Effector memory CD8-positive, alpha-beta T cell (primary cell): ENCODE measurements at places on chromosomes 7 and 10.
A peak's percentile ranks its signal among the peaks of the same experiment; 100 is the strongest.

- no peak for DNase-seq
Measured at GRCh38 chr10:21699575-21699974, 165.5 kb downstream of the MLLT10 start.

DNA sequence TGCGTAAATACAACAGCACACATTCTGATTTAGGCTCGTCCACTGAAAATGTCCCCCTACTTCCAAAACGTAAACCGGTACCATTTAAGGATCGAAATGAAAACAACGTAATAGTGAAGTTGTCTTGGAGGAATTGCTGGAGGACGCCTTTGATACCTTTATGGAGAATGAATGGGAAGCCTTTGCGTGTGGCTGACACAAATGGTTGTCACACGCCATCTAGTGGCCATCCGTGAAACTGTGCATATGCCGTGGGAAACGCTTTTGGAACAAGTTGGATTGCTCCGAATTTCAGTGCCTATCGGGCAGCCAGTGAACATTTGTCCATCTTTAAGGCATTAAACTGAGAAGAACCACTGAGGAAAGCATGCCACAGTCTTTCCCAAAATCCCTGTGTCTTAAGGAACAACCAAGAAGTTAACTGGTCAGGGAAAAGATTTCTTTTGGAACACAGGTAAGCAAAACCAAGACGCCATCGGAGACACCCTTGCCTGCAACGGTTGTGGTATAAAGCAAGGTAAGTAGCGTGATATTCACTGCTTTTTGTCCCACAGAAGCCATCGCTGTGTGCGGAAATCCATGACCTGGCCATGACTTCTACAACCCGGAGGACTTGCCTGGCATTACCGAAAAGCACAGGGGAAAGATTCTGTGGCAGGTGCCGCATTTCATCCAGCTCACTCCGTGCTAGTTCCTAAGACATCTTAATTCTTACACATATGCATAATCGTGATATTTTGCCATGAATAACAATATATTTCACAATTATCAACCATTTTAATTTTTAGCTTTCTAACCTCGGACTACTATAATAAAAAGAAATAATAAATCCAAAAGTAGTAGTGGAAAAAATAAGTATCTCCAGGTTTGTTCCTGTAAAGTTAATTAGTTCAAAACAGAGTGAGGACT is 100.6 kb downstream of the FAM204A start:
- DNase-seq, result peak; percentile 54

- DNase-seq, result no peak
Measured at GRCh38 chr7:129489491-129489890, 12.8 kb upstream of the SMKR1 start.

DNA sequence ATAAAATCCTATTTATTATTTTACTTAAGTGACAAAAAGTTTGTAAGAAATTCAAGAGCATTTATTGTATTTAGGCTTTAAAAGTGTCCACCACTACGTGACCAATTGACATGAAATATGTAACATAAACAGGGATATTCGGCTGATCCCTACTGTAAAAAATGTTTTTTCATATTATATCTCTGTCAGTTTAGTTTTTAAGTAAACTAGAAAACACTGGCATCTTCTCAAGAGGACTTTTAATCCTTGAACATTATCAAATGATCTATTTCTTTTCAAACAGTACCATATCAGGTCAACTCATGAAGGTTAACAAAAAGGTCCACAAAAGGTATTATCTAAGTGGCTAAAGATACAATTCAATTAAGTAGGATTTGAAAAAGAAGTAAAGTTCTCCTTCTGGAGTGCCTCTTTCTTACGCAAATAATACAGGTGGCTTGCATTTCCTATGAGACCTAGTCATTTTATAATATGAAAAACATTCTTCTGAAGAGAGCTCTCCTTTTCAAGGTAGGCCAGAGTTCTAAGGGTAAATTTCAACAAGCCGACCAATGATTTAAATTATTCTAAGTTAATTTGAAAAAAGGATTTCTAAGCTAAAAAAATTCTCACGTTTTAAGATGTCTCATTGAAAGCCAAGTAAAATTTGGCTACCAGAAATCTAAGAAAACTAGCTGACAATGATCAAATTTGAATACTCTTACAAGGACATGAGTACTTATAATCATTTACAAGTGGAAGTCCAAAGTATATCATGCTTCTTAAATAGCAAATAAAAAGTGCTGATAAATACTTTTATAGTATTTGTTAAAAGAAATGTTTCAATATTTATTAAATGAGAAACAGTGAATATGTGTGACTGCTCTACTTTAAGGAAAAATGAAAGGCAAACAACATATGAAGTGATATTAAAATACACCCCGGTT is 133.5 kb downstream of the NRBF2 start:
- DNase-seq, result no peak

DNA sequence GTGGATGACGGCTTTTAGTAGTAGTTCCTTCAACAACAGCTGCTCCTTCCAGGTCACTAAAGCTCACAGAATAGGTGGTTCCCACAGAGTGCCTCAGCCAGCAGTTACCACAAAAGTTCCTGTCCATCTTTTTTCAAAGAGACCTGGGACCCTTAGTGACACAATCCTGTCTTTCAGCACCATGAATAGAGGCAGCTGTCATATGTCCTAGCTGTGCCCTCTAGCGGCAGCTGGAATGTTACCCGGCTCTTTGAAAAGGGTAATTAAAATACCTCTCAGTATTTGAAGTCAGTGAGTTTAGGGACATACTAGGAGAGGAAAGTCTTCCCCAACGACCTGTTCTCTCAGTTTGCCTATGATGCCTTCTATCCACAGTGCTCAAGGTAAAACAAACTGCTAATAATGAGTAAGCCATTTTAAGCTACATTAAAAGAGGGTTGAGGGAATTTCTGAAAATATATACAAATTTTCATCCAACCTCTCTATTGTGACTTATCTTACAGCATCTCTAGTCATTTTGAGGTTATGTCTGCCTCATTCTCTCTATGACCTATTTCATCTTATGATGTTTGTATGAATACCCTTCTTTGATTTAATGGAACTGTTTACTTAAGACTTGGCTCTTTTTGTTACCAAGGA is 290.8 kb downstream of the NXPH1 start:
- no peak for DNase-seq

- peak; percentile 25 for DNase-seq
Measured at GRCh38 chr10:35635576-35635975, 6.5 kb downstream of the FZD8 start.

GRCh38 chr7:7703427-7703826 is 15.0 kb downstream of the RPA3 start:
- no peak for DNase-seq

GRCh38 chr7:130721486-130722277 is 12.3 kb downstream of the KLF14 start:
- DNase-seq, result no peak

GRCh38 chr10:59324597-59324996 is 37.8 kb downstream of the FAM13C start:
- no peak for DNase-seq

- no peak for DNase-seq
Measured at GRCh38 chr7:20270867-20271266, 53.7 kb upstream of the MACC1 start.

DNA sequence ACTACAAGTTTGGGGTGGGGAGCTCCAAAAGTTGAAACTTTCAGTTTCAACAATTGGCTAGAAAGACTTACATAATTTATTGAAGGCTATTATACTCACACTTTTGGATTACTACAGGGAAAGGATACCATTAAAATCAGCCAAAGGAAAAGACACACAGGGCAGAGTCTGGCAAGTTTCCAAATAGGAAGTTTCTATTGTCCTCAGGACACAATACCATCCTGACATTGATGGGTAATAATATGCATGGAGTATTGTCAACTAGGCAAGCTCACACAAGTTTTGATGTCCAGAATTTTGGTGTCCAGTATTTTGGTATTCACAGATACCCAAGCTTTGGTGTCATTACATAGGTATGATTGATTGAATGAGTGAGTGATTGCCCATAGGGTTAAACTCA is 872.6 kb upstream of the SORCS1 start:
- no peak for DNase-seq

DNA sequence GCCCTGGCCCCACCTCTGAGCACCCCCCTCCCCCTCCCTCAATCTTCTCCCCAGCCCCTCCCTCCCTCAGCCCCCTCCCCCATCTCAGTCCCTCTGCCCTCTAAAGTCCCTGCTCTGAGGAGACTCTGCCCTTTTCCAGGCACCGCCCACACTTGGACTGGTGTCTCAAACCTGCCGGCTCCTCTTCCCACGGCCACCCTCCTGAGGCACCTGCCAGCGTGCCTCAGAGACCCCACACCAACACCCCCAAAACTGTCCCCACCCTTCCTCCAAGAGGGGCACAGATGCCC is 34.6 kb upstream of the HSPB1 start:
- DNase-seq, result no peak

DNA sequence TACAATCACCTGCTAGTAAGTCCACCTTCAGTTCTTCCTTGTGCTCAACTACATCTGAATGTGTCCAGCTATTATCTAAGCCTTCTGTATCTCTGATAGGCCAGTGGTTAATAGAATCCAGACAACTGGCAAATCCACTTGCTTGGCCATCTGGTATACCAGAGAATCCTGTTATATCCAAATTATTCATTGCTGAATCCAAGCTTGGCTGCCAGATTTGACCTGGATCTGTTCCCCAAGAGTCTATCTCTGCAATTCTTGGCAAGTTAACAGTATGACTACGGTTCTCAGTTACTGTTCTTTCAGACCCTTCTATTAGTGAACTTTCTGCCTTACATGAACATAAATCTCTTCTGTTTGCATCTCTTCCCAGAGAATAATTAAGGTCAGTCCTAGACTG is 154.6 kb upstream of the TARP start:
- DNase-seq, result no peak

DNA sequence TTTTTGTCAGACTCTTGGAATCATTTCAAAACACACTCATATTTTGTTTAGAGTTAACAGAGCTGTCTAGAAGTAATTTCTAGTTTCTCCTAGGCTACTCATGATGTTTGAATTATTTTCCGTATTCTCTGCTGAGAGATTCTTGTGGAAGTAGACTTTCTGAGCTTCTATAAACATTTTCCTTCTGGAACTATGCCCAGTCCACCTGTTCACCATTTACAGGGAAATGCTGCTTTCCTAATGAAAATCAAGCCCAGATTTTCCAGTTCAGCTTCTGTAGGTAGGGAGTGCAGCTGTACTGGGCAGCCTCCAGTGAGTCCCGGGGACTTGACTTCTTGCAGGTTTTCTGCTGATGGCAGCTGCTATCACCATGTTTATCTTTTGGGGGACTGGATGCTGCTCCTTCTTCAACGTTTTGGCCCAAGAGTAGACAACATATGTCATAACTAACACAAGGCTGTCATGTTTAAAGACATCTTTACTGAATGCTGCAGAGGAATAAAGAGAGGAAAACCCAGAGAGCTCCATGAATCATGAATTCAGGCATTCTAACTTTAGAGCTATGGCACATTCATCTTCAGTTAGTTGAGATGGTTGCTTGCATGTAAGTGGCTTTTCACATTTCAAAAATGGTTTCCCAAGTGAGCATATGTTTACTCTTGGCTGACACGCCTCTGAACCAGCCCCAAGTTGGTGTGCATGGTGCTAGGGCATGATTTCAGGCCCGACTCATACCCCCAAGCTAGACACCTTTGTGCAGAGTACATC is 85.6 kb downstream of the SDK1 start:
- DNase-seq, result no peak

DNA sequence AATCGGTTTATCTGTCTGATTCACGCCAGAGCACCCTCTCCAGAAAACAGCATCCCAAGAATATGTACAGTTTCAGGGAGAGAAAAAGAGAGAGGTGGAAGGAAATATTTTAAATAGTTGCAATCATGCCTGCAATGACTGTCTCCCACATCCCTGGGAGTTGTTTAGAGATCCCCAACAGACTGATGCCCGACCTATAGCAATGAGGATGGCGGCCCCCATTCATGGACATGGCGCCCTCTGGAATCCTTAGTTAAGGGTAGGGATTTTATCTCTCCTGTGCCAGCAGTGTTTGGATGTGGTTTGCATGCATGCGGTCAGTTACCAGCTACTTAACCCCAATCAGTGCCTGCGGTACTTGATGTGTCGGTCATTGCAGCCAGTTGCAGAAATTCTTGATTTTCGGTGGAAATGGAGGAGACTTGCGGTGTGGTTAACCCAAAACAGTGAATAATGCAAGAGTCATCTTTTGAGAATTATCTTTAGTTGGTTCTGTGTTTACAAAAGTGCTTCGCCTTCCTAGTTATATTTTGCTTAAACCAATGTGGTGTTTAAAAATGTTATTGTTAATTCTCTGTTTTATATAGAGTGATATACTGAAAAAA is 186.0 kb upstream of the TCF7L2 start:
- DNase-seq, result no peak

DNA sequence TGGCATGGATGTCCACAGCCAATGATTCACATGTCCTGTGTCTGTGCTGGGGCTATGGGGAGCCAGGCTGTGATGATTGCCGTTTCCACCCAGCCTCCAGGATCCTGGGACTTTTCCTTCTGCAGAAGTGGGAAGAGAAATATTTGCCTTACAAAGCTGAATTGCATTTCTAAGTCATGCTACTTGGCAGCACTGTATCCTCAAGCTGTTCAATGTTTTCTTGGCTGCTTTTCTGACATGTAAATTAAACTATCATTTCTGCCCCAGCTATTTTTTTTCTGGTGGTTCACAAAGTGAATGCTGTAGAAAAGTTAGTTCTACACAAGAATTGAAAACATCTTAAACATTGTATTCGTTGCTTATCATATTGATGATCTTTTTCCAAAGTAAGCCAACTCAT is 51.9 kb upstream of the TCERG1L start:
- no peak for DNase-seq

- no peak for DNase-seq
Measured at GRCh38 chr10:1409392-1409791, 327.9 kb downstream of the ADARB2 start.

GRCh38 chr7:26166684-26167266 is 14.8 kb downstream of the NFE2L3 start:
- DNase-seq, result no peak

GRCh38 chr7:8134089-8134733 is 127.8 kb downstream of the ICA1 start:
- DNase-seq, result no peak

DNA sequence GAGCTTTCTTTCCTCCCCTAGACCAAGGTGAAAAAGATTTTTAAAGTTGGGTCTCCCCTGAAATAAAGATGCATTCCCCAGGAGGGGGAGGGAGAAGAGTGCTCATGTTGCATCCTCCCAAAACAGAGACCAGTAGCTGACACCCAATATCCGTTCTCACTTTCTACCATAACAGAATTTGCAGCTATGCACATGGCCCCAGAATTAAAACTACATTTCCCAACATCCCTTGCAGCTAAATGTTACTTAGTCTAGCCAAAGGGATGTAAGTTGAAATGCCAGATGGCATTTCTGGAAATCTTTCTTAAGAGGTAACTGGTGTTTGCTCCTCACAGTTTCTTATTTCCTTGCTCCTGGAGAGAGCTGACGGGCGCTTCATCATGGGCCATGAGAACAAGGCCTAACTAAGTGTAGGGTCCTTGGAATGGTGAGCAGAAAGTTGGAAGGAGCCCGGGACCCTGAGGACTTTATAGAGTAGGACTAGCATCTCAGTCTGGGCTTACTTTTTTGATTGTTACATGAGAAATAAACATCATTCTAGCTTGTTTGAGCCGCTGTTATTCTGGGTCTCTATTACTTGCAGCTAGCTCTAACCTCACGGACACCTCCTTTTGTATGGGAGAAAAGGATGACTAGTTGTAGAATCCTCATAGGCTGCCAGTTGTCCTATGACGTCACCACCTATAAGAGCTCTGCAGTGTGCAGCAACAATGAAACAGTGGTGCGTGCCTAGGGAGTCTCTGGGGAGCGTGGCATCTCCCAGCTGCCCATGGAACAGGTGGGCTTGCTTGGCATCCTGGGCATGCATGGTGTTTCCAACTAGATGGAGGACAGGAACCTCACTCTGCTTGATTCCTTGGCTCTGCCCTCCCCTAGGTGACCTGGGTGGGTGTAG is 46.1 kb upstream of the EXOC6 start:
- no peak for DNase-seq

GRCh38 chr7:28481091-28481926 is 69.0 kb downstream of the CREB5 start:
- DNase-seq, result no peak
